Heart right ventricle (tissue), 16 donors: ENCODE measurements at places on chromosomes 2 and 18. TPM values are rescaled to one million over a fixed set of nuclear protein-coding genes. Genes with fewer than 3 reads are reported as not detected.

Gene NUP35
- 4.4 TPM for total RNA-seq

Gene CNRIP1
- 5.6 TPM for total RNA-seq

Gene IL1RN
- total RNA-seq = 0.83 TPM

Gene CROCC2
- total RNA-seq = not detected

Gene ASXL3
- total RNA-seq = 4.4 TPM

Gene DSC3
- not detected for total RNA-seq

Gene ZDBF2
- 10.6 TPM for total RNA-seq

Gene PRKAG3
- not detected for total RNA-seq

Gene FBXO36
- 1.2 TPM for total RNA-seq

Gene TFPI
- total RNA-seq = 12.6 TPM

Gene RAB6C
- not detected for total RNA-seq

Gene GPR45
- total RNA-seq = not detected

Gene KCNS3
- 1.6 TPM for total RNA-seq

Gene TMEM178A
- 3.3 TPM for total RNA-seq

Gene KRTCAP3
- total RNA-seq = 0.85 TPM

Gene NOSTRIN
- total RNA-seq = 6.4 TPM

Gene FECH
- total RNA-seq = 32.7 TPM

Gene MBOAT2
- 13.9 TPM for total RNA-seq

Gene CAPN13
- total RNA-seq = not detected

Gene TOGARAM2
- total RNA-seq = 12.2 TPM

Gene FMNL2
- 4.4 TPM for total RNA-seq

Gene TEKT4
- total RNA-seq = not detected

Gene TRIB2
- 37.6 TPM for total RNA-seq

Gene TSPYL6
- not detected for total RNA-seq

Gene PARD6G
- total RNA-seq = 1.9 TPM

Gene ANKRD30BL
- total RNA-seq = not detected

Gene WNT10A
- not detected for total RNA-seq

Gene LHCGR
- not detected for total RNA-seq

Gene VWC2L
- total RNA-seq = not detected

Gene CYP26B1
- 4.1 TPM for total RNA-seq

Gene SIX3
- total RNA-seq = not detected

Gene MRPL33
- total RNA-seq = 170 TPM

Gene ABCG8
- not detected for total RNA-seq

Gene SLC16A14
- 2.8 TPM for total RNA-seq

Gene GLS
- 57.4 TPM for total RNA-seq

Gene FBXO48
- total RNA-seq = 1.1 TPM

Gene REEP1
- total RNA-seq = 27.1 TPM

Gene IL1R1
- 18.7 TPM for total RNA-seq

Gene EPB41L3
- total RNA-seq = 29.1 TPM

Gene FAM161A
- total RNA-seq = 0.67 TPM

Gene RAD51AP2
- total RNA-seq = 0.13 TPM

Gene POU3F3
- 0.11 TPM for total RNA-seq

Gene ZNF397
- 12.7 TPM for total RNA-seq

Gene UGT1A5
- not detected for total RNA-seq

Gene EN1
- not detected for total RNA-seq

Gene RGPD3
- total RNA-seq = not detected

Gene HOXD13
- total RNA-seq = not detected

Gene MARCO
- total RNA-seq = 10.3 TPM

Gene PTPN18
- total RNA-seq = 13.8 TPM

Gene LRP1B
- total RNA-seq = 0.05 TPM

Gene UGT1A9
- not detected for total RNA-seq

Gene EFEMP1
- total RNA-seq = 18.6 TPM

Gene SP3
- 38.7 TPM for total RNA-seq

Gene EML6
- total RNA-seq = 1.5 TPM

Gene RAMP1
- 191 TPM for total RNA-seq

Gene MGAT4A
- total RNA-seq = 18.7 TPM

Gene GREB1
- 6.8 TPM for total RNA-seq

Gene ALPG
- not detected for total RNA-seq

Gene SGO2
- total RNA-seq = 0.95 TPM
